Left kidney (tissue), 8 donors: ENCODE measurements at places on chromosomes 2 and 18.
A peak's percentile ranks its signal among the peaks of the same experiment; 100 is the strongest.

DNA sequence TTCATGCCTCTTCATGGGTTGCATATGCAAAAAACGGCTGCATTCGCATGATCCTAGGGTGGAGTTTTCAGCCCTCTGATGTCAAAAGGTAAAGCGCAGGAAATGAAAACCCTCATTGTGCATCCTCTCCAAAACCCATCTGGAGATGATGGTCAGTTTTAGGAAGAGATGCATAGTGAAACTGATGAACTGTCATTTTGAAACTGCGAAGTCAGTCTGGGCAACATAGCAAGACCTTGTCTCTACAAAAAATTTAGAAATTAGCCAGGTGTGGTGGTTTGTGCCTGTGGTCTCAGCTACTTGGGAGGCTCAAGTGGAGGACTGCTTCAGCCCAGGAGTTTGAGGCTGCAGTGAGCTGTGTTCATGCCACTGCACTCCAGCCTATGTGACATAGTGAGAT, 2.5 kb upstream of the TTLL4 start:
- no peak for DNase-seq

DNA sequence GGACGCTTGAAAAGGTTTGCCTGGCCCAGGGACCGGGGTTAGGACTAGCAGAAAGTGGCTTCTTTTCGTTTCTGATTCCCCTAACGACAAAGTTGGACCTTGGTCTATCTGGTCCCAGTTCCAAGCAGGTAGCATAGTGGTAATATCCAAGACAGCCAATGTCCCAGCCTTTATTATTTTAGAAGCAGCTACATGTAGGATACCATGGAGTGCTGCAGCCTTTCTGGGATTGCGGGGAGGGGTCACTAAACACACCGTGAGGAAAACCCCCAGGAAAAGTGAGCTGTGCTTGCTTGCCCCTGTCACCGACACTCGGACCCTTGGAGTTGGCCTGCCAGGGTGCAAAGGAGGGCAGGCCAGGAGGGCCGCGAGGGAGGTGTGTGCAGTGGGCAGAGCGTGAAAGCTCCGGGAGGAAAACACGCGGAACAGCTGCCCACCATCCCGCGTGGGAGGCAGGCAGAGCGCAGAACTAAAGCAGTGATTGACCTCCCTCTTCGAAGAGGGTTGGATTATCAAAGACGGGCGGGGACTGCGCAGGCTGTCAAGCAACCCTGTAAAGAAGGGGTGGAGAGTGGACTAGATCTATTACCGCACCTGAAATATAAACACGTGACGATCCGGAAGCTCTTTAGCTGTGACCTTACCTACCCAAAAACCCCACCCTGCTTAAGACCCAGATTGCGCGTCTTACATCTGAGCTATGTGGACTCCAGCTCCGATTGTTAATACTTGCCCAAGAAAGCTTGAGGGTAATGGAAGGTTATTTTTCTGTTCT, 624 bp upstream of the MAP4K3 start:
- peak; percentile 37 for DNase-seq

- no peak for DNase-seq
Observed at GRCh38 chr18:49151482-49151881, 200.7 kb upstream of the SMAD7 start.

- DNase-seq, result no peak
Observed at GRCh38 chr2:8268172-8268783, 413.6 kb upstream of the ID2 start.

DNA sequence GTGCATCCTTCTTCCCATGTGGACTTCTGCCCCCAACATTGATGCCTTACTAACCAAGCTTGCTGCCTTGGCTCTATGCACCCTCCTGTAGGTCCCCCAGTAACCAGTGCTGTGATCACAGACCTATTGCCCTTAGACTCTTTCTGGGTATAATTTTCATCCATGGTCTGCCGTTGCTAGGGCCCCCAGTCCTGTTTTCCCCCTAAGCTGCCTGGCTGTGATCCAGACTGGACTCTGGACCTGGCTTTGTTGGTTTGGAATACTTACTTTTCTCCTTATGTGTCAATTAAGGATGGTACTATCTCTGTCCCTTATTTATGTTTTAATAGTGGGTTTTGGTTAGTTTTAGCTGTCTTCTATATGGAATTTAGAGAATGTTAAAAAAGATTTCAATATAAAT, 26.0 kb downstream of the ATP9B start:
- DNase-seq, result no peak

- DNase-seq, result no peak
Observed at GRCh38 chr2:77104554-77104953, 417.6 kb downstream of the LRRTM4 start.

GRCh38 chr2:195319548-195320412, 337.2 kb upstream of the SLC39A10 start:
- DNase-seq, result no peak

DNA sequence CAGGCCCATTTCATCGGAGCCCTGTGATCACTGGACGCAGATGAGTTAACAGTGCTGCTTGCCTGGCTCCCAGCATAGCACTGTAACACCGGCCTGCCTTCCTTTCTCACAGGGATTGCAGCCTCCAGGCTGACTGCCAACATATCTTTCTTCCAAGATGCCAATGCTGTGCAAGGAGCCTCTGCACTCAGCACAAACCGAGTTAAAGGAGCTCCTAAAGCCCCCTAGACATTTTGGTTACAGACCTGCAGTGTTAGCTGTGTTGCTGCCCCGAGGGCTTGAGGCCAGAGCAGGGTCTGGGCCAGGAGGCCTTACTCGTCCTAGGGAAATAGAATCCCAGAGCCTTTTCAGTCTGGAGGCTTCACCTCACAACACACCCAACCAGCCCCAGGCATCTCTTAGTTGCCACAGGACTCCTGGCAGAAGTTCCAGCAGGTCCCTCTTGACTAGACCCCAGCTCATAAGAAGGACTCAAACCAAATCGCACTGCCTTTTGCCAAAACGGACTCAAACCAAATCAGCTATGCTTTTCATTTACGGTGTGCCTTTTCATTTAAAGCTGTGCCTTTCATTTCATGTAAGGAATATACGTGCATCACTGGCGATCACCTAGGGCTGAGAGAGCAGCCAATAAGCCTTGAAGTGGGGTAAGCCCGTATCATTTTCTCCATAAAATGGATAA, 58.4 kb upstream of the EML4 start:
- DNase-seq, result no peak

GRCh38 chr2:228522276-228522675, 340.8 kb upstream of the SPHKAP start:
- no peak for DNase-seq

- DNase-seq, result no peak
Observed at GRCh38 chr2:88139203-88139702, 11.4 kb upstream of the FABP1 start.
